ENCODE measurements at places on chromosomes 1 and 21.

DNA sequence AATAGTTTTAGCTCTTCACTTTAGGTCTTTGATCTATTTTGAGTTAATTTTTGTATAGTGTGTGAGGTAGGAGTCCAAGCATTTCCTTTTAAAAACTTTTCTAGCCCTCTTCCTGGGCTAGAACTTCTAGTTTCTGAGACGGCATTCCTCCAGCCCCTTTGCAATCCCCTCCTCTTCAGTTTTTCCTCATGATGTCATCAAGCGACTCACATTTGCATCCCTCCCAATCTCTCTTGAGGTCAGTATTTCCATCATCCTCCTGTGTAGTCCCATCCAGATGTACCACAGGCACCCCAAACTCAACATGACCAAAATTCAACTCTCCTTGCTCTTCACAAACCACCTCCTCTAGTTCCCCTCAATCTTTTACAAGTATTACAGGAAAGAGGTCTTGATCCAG lies 10.7 kb downstream of the HMGN2 start:
- peak; percentile 26 for DNase-seq

- no peak for DNase-seq
These were observed 2.1 kb downstream of the ITGB2 start for GRCh38 chr21:44918581-44919033.

- no peak for DNase-seq
These were observed 141.6 kb upstream of the NBPF11 start for GRCh38 chr1:148293651-148294050.

- no peak for DNase-seq
These were observed 20.8 kb downstream of the CC2D1B start for GRCh38 chr1:52345252-52345651.

- no peak for DNase-seq
These were observed 17.6 kb upstream of the ARF1 start for GRCh38 chr1:228064741-228065542.

GRCh38 chr1:116375887-116376728 lies 3.1 kb downstream of the ATP1A1 start:
- peak; percentile 45 for DNase-seq

DNA sequence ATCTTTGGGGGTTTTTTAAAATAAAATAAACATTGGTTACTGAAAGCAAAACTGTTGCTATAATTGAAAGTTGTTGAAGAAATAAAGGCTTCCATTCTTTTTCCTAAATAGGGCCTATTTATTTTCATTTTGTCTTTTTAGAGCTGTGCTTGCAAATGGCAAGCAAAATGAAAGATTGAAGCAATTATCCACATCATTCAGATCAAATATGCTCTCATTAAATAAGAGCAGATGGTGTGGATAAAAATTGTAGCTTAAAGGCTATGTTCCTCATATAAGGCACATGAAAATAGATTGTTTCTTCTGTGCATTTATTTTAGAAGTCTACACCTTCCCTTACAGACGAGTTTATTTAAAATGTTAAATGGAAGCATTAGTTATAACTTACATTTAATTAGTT lies 1317.7 kb downstream of the MRPL39 start:
- DNase-seq: no peak

DNA sequence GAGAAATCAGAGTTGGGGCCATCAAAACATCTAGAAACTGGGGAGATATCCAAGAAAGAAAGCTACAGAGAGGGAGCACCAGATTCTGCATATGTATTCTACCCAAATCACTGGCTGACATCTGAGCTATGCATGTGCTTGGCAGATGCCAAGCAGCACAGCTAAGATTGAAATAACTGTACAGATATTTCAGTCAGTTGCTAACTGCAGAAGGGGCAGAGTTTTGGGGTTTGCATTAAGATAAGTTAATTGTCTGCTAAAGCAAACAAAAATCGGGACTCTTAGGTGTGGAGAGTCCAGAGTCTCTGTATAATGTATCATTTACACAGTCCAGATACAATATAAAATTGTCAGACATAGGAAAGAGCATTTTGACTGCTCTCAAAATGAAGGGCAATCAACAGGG lies 437.1 kb downstream of the PTBP2 start:
- no peak for DNase-seq

GRCh38 chr1:235675152-235675890 lies 25.7 kb upstream of the GNG4 start:
- no peak for DNase-seq

GRCh38 chr1:152426731-152427130 lies 12.7 kb upstream of the CRNN start:
- DNase-seq: no peak

- DNase-seq: no peak
These were observed 339.6 kb downstream of the NUF2 start for GRCh38 chr1:163661391-163661790.
